Gastroesophageal sphincter (tissue), 4 donors: ENCODE measurements at places on chromosomes 13 and 19. TPM values are rescaled to one million over a fixed set of nuclear protein-coding genes. Genes with fewer than 3 reads are reported as not detected.

- no peak for ATAC-seq
These were observed 38.5 kb upstream of the MAB21L1 start for GRCh38 chr13:35514801-35515502.

GRCh38 chr13:77781808-77782207, 84.3 kb downstream of the SLAIN1 start:
- no peak for ATAC-seq

DNA sequence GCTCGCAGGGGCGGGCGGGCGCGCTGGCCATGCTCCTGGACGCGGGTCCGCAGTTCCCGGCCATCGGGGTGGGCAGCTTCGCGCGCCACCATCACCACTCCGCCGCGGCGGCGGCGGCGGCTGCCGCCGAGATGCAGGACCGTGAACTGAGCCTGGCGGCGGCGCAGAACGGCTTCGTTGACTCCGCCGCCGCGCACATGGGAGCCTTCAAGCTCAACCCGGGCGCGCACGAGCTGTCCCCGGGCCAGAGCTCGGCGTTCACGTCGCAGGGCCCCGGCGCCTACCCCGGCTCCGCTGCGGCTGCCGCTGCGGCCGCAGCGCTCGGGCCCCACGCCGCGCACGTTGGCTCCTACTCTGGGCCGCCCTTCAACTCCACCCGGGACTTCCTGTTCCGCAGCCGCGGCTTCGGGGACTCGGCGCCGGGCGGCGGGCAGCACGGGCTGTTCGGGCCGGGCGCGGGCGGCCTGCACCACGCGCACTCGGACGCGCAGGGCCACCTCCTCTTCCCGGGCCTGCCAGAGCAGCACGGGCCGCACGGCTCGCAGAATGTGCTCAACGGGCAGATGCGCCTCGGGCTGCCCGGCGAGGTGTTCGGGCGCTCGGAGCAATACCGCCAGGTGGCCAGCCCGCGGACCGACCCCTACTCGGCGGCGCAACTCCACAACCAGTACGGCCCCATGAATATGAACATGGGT, 599 bp downstream of the ZIC2 start:
- peak; percentile 7 for ATAC-seq

DNA sequence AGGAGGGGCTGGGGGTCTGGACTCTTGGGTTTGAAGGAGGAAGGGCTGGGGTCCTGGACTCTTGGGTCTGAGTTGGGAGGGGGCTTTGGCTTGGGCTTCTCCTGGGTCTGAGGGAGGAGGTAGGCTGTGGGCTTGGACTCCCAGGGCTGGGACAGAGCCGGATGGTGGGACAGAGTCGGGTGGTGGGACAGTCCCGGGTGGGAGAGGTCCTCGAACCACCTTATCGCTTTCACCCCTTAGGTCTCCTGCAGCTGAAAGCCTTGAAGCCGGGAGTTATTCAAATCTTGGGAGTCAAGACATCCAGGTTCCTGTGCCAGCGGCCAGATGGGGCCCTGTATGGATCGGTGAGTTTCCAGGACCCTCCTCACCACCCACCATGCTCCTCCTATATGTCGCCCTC, 1.4 kb downstream of the FGF21 start:
- ATAC-seq: no peak

GRCh38 chr13:78121459-78122348, 203.1 kb upstream of the EDNRB start:
- ATAC-seq: no peak

GRCh38 chr13:110405597-110406450, 98.7 kb downstream of the COL4A2 start:
- ATAC-seq: no peak

- no peak for ATAC-seq
These were observed 1792.7 kb upstream of the MIR17HG start for GRCh38 chr13:89554801-89555200.

DNA sequence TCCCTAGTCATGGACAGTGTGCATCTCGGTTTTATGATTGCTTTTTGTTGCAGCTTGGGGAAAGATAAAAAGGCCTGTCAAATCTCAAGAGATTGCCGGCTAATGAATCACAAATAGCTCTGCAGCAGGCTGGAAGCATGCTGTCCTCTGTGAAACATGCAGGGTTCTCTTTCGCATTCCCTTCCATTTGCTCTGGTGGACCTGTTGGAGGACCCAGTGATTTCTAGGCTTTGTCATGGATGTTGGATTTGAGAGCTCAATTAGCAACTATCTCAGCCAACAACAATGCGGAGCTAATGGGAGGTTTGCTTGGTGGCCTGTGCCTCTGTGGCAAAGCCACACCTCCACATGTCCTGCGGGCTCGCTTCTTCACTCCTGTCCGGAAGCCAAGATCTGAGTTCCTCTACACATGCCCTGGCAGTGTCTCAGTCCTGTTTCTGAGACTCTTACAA, 418.1 kb upstream of the ARGLU1 start:
- ATAC-seq: no peak

The NOTCH3 gene
- total RNA-seq: 32.5 TPM

DNA sequence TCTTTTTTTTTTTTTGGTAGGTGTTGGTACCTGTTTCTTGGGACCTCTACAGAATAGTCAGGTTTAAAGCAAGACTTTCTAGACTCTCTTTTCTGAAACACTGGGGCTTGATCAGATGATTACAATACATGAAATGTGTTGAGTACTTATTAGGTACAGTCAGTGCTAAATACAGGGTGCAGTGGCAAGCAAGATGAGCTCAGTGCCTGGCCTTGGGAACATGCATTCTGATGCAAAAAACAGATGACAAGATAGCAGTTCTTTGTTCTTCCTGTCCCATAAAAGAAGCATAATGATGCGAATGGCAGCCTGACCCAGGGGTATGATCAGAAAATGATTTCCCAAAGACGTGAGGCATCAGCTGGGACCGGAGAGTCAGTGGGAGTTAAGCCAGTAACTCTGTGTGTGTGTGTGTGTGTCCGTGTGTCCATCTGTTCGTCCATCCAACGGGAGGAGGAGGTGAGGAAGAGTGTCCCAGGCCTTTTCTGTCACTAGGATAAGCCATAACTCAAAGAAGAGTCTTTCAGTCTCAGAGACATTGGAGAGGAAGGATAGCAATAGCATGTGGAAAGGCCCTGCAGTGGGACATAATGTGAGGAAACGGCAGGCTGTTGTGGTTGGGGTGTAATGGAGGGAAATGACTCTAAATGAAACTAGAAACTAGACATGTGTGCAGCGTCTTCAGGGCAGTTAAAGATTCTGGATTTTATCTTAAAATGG, 32.2 kb downstream of the SLAIN1 start:
- ATAC-seq: no peak

- no peak for ATAC-seq
These were observed 212.5 kb downstream of the POSTN start for GRCh38 chr13:37385956-37386670.

- ATAC-seq: no peak
These were observed 57.9 kb downstream of the CHST8 start for GRCh38 chr19:33679696-33680095.

GRCh38 chr13:25616674-25617073, 244.9 kb downstream of the ATP8A2 start:
- ATAC-seq: no peak

GRCh38 chr13:47241446-47241845, 344.6 kb upstream of the HTR2A start:
- no peak for ATAC-seq

- ATAC-seq: no peak
These were observed 33.6 kb downstream of the SKA3 start for GRCh38 chr13:21142766-21143165.

DNA sequence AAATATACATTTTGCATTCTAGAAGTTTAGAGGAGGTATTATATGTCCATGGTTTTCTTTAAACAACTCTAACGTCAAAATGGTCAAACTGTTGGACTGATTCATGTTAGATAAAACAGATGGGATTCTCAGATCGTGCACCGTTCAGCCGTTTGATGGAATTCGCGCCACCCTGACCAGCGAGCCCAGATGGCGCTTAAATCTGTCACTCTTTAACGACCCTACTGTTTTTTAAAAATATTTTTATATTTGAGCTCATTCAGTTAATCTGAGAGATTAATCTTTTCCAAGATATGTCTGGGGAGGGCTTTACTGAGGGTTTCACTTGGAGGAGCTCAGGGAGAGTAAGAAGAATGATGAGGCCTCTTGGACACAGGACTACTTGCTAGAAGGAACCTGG, 164.4 kb downstream of the TM9SF2 start:
- ATAC-seq: no peak

DNA sequence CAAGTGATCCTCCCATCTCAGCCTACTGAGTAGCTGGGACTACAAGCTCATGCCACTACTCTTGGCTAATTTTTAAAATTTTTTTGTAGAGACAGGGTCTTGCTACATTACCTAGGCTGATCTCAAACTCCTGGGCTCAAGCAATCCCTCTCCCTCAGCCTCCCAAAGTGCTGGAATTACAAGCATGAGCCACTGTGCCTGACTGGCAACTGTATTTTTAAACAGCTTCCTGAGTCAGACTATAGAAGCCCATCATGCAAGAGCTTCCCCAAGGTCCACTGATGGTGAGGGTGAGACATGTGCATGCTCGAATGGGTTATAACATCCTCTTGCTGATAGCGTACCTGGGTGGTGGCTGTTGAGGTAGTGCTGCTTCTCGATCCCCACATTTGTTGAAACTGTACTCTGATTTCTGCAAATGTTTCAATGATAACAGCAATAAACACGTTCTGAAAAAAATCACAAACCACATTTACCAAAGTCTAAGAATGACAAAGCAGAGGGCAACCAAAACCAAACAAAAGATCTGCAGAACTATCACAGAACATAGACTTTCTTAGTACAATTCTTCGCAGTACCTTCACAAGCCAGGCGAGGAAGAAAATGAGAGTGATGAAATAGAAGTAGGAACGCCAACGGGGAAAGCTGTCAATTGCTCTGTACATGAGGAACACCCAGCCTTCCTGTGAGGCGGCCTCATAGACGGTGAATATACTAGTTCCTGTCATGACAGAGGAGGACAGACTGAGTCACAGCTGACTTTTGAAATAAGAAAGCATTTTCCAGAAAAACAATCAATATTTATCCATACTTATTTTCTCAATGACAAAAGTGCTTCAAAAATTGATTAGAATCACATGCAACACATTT, 124.4 kb downstream of the NALCN start:
- no peak for ATAC-seq

The ZNF556 gene
- 0.47 TPM for total RNA-seq

DNA sequence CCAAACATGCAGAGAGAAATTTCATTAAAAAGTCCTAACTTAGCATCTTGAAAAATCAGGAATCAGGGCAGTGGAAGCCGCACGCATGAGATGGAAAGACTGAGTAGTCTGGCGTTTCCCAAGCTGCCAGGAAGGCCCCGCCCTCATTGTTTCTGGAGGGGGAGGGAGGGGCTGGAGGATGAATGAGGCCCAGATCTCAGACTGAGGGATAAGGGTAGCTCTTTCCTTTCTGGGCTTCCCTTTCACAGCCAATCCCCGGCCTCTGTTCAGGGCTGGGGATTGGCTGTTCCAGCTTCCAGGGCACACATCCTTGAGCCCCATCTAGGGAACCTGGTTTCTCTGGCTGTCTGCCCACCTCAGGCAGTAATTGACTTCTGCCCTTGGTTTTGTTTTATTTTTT, 7.3 kb downstream of the C19orf53 start:
- peak; percentile 90 for ATAC-seq

GRCh38 chr19:6055013-6055795, 55.1 kb downstream of the RFX2 start:
- ATAC-seq: no peak

DNA sequence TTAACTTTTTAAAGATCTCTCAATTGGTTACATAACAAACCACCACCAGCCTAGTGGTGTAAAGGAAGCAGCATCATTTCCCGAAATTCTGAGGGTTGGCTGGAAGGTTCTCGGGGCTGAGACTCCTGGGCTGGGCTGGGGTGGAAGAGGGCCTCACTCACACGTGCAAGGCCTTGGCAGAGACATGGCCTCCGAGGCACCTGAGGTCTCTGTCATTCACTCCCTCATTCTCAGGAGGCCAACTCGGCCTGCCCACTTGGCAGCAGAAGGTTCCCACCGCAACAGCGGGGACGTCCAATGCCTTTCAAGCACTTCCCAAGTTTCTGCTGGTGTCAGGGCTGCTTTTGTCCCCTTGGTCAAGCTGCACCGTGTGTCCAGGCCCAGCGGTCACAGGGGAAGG, 18.6 kb upstream of the RASA3 start:
- ATAC-seq: no peak

DNA sequence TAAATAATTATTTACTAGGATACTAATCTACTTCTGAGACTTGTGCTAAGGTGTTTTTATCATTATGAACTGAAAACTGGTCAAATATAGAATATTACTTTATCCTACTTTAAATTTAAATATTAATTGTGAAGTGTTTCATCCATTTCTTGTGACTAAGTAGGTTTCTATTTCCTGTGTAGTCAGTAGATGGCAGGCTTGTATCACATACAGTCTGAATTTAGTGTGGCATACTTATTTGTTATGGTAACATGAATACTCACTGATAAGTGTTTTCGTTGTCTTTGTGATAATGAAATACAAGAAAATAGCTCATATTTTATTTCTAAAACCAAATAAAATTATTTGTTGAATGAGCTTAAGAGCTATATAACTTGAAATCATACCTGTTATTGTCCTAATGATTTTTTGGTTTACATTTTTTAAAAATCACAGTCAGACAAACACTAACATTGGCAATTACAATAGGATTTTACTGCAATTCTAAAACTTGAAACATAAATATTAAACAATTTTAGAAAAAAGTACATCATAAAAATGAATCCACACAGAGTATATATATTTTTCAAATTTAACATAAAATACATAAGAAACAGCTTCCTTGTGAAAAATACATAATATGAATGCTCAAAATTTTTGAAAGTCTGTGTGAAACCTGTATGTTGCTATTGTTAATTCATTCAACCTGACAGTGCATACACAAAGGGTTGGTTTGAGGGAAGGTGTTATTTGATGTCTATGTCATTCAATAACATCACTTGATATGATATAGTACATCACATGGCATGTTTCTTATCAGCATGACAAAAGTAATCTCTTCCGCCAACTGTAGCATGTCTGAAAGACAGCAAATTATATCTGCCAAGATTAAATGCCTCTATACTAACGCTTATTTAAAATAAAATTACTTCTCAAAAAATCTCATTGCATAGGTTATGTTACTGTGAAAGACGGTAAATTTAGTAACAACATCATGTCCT, 904.8 kb upstream of the PCDH20 start:
- ATAC-seq: no peak

- no peak for ATAC-seq
These were observed 17.8 kb downstream of the GATAD2A start for GRCh38 chr19:19423322-19423721.

The MISP gene
- not detected for total RNA-seq

The SIGLEC8 gene
- 0.25 TPM for total RNA-seq

DNA sequence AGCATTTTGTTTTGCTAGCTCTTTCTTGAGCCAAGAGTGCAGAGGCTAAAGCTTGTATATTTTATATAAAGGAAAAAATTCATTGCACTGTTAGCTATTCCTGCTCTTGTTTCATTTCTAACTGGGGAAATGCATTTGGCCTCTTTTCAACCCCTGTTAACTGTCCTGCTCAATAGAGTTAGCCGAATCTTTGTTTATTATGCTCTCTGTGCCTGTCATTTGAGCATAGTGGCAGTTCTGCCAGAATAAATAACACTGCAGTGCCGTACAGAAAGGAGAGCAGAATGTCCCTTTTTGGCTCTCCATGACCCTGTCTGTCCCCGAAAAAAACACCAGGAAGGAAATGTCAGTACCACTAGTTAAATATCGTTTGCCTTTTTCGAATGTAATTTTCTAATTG, 350.8 kb downstream of the MYO16 start:
- ATAC-seq: peak; percentile 31

The ATP4B gene
- not detected for total RNA-seq
